Esophagus squamous epithelium (tissue), 5 donors: ENCODE measurements at places on chromosomes 1 and 21.

GRCh38 chr21:43348170-43348766, 78.7 kb downstream of the SIK1 start:
- DNase-seq, result no peak

GRCh38 chr1:41417746-41418145, 56.5 kb downstream of the FOXO6 start:
- no peak for DNase-seq

DNA sequence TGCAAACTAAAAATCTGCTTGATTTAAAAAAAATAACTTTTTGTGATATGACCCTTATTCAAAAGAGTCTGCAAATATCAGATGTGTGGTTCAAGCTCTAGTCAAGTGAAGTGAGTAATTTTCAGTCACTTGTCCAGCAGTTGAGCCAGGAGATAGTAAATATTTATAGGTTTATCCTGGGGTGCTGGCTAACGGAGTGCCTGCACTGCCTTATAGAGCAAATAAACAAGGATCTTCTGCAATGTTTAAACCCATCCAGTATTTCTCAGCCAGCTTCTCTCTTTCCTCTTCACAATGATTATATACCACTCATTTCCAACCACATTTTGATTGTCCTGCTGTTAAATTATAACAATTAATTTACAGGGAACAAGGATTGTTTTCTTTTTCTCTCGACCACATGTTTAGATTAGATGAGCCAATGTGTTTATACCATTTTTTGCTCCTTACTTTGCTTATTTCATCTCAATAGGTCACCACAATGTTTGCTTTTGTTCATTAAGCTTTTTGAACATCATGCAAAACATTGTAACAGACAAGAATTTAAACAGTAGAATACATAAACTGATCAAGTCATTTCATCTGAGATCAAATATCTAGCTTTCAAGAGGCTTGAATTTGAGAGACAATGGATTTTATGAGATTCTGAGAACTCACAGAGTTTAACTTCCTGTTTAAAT, 60.3 kb upstream of the GREM2 start:
- no peak for DNase-seq

GRCh38 chr1:110286564-110286963, 52.6 kb upstream of the RBM15 start:
- DNase-seq, result no peak

- no peak for DNase-seq
These were observed 42.3 kb downstream of the CC2D1B start for GRCh38 chr1:52323731-52324130.

DNA sequence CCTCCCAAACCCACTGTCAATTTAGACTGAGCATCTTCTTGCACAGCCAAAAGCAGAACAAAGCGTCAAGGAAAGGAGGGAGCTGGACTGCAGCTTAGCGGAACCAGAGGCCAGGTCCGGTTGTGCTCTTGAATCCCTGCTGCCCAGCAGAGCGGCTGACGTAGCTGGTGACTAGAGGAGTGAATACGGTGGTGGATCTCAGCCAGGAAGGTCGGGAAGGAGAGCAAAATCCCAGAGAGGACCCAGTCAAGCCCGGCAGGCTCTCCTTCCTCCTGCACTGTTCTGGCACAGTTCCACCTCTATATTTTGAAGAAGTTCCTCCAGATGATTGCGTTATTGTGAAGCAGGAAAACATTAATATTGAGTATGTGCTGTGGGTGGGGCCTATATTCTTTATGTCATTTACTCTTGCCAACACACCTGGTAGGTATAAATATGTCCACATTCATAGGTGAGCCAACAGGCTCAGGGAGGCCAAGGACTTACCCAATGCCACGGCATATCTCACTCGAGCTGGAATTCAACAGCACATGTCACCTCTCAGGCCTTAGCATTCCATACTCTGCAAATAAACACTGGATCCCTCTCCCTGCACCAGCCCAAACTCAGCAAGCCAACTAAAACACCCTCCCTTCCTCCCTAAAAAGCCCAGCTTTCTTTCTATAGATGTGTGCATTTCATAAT, 23.6 kb upstream of the ABCB10 start:
- no peak for DNase-seq

- DNase-seq, result no peak
These were observed 73.7 kb downstream of the LRRC8D start for GRCh38 chr1:89894210-89895201.

DNA sequence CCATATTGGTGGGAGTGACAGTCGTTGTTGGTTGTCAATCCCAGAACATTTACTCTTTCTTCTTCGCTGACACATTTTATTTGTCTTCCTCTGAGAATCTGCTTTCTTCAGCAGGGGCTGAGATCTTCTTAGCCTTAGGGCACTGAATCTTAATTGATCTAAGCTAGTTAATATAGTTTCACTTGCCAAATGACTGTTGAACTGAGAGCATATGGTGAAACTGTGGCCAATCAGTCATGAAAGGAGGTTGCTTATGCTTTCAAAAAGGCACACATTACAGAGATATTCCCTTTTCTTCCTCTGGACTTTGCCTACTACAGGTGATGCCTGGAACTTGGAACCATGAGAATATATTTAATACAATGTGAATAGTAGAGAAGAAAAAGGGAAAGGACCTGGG, 60.0 kb upstream of the KIAA0040 start:
- no peak for DNase-seq

DNA sequence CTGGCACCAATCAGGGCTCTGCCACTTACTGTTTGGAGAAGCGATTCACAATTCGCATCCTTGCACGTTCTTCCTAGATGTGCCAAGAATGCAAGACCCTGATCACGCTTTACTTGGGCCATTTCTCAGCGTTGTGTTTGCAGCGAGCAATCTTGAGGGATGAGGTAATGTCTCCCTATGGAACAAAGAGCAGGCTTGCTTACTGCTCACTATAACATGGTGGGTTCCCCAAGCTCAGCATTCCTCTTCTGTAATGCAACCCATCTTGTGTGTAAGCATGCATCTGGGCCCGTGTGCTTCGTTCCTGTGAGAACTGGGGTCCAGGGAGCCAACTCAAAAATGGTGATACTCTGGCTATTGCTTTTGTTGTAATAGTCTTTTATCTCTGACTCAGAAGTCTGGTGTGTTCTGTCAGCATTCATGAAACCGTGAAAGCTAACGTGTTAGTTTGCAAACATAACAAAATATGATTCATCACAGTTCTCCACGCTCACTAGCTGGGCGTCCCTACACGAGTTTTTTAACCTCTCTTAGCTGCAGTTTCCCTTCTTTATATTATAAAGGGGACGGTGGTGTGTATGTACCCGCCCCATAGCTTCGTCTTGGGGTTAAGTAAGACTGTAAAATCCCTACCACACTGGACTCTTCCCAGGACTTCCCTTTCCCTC, 33.3 kb downstream of the DNTTIP2 start:
- no peak for DNase-seq

- no peak for DNase-seq
These were observed 358.3 kb downstream of the USP25 start for GRCh38 chr21:16088056-16088455.

DNA sequence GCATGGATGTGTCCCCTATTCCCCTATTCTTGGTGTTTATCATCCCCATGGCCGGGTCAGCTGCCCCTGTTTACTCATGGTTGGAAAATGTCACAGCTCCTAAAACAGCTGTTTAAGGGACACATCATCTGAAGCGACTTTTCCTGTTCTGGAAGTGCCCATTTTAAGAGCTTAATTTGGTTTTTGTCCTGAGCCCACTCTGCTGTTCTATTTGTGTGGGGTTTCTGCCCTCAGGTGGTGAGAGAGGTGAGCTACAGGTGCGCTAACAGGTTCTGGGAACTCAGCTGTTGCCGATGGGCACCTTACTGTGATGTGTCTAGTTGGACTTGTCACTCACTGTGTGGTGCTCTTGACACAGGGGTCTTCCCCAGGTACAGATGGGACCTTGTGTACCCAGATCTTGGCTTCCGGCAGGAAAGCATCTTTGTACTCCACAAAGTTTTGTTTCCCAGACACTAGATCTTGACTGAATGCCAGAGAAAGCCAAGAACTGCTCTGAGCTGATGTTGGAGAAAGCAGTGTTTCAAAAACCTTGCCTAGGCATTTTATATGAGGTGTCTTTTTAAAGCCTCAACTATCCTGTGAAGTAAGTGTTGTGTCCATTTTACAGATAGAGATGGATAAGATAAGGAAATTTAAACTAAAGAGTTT, 59.0 kb upstream of the CD1D start:
- no peak for DNase-seq

DNA sequence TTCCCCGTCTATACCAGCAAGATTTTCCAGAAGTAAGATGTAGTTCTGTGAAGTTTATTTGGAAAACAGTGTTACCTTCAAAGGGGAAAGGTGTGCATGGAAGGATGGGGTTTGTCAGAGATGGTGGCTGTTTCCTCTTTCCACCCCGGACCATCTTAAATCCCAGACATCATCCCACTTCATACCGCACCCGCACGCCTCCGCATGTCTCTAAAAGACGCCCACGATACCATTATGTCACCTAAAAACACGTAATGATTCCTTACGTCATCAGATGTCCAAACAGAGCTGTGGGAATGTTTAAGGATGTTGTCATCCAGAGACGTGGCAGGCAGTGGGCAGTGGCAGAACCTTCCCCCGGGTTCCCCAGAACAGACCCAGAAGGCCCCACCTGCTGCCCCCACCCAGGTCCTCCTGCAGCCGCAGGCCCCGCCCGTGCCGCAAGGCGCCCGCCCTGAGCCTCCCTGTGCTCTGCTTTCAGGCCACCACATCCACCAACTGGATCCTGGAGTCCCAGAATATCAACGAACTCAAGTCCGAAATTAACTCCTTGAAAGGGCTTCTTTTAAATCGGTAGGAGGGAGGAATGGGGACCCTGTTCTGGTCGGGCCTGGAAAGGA, 152.2 kb downstream of the PEX14 start:
- DNase-seq, result no peak

GRCh38 chr21:26120828-26121227, 49.7 kb downstream of the APP start:
- no peak for DNase-seq

DNA sequence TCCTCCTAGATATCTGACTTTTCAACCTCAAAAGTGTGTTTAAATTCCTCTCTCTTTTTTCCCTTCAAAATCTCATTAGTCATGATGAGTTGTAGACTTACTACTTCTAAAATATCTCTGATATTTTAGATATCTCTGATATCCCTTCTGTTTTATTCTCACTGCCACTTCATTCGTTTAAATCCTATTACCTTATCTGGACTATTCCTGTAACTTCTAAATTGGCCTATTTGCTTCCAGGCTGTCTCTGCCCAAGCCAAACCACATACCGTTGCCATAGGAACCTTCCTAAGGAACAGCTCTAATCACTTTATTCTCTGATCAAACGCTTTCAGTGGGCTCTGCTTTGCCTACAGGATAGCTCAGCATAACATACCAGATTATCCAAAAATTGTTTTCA, 333.1 kb upstream of the CHRM3 start:
- DNase-seq, result no peak

- DNase-seq, result no peak
These were observed 24.2 kb upstream of the RPL11 start for GRCh38 chr1:23667411-23667810.

DNA sequence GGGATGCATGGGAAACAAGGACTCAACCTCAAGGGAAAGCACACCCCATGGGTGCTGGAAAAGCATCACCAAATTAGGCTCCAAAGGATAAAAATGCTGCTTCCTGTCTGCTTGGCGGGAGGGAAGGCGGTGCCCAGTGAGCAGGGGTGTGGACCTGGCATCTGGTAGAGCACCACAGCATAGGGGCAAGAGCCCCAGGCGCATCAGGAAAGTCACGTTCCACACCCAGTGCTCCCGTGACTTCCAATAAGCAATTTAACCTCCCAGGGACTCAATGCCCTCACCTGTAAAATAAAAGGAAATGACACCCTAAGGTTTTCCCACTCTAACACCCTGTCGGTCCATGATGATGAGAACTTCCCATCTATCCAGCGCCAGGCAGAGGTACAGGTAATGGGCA, 206.0 kb downstream of the SETD4 start:
- DNase-seq, result no peak

GRCh38 chr1:8415526-8416278, 97.8 kb downstream of the SLC45A1 start:
- no peak for DNase-seq

- DNase-seq, result peak; percentile 27
These were observed 20.7 kb upstream of the MFSD2A start for GRCh38 chr1:39933956-39934941.

GRCh38 chr1:43653893-43654292, 3.9 kb downstream of the KDM4A start:
- DNase-seq, result no peak

GRCh38 chr1:7341145-7341905, 429.8 kb upstream of the VAMP3 start:
- no peak for DNase-seq

DNA sequence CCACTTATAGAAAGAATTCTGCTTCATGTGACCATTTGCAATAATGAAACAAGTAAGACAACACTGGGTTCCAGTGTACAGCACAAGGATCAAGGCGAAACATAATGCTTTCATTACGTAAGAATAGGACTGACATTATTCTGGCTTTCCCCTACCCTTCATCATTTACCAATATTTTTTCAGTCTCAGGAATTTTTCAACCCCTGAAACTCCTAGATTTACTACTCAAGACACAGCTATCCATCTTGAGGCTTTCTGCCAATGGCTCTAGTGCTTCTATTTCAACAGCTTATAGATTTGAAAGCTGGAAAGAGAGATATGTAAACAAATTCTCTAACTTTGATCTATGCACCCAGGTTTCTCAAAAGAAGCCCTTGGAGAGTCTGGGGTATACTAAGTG, 48.4 kb downstream of the WLS start:
- no peak for DNase-seq

GRCh38 chr1:46300673-46301405, 2.6 kb downstream of the LRRC41 start:
- DNase-seq, result no peak

GRCh38 chr1:213014642-213015041, 1.0 kb downstream of the ANGEL2 start:
- no peak for DNase-seq

- DNase-seq, result no peak
These were observed 14.3 kb downstream of the ATF3 start for GRCh38 chr1:212622906-212623305.

- no peak for DNase-seq
These were observed 185.1 kb downstream of the TM2D1 start for GRCh38 chr1:61539720-61540462.

DNA sequence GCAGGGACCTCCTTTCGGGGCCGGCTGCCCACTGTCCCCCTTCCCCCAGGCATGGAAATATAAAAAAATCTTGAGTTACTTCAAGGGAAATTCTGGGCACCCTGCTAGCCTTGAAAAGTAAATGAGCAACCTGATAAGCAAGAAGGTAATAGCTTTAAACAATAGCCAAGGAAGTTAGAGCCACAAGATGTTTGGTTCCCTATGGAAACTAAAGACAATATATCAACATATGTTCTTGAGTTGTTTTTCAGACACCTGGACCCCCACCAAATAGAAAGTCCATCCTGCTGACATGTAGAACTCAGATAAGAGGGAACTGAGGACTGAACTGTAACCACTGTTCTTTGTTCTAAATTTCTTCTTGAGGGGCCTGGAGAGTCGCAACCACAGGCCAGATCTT, 19.3 kb upstream of the SLC35A3 start:
- DNase-seq, result no peak

DNA sequence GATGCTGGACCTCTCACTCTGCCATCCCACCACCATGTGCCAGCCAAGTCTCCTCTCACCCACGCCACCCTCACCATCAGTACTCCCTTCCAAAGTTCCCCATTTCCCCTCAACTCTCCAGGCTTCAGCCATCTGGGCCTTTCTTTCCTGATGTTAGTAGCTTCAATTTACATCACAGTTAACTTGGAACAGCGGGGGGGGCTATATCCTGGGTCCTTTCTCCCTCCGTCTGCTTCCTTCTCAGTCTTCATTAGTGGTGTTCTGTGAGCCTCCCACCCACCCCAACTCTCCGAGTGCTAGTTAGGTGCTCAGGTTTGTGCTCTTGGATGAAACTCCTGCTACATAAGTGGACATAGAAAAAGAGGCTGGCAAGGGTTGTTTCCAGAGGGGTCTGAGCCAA, 31.9 kb downstream of the KCNC4 start:
- no peak for DNase-seq
